RKO (cell line): ENCODE measurements at places on chromosomes 2 and 18.

- DNase-seq, result no peak
These were observed 114.1 kb downstream of the BCL11A start for GRCh38 chr2:60439219-60439974.

DNA sequence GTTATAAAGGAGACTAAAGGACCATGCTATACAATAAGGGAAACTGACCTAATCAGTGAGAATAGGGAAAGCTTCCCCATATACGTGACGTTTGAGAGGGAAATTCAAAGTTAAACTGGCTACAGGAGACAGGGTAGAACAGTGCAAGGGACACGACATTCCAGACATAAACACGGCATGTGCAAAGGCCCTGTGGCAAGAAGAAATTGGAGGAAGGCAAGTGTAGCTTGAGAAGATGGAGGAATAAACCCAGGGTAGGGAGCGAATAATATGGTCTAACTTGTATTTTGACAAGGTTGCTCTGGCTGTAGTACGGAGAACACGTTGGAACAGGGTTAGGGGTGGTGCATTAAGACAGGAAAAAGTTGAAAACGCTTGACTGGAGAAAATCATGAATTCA is 49.8 kb upstream of the RIOK3 start:
- no peak for DNase-seq

DNA sequence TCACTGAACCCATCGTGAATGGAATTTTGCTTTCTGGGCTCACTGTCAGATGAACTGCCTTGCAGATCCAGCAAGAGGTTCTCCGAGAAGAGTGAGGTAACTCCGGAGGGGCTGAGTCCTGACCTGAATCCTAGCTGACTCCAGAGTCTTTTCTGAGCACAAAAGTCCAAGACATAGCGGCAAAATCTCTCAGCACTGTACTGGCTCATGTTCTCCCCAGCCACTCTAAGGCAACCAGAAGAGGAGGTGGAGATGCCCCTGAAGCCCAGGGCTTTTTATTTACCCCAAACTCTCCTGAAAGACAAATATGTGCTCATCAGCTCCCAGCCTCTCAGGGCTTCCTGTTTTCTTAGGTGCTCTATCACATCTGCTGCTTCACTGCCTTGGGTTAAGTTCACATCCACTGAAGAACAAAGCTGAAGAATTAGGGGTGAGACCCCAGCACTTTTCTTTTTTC is 221.8 kb downstream of the MREG start:
- DNase-seq, result no peak

GRCh38 chr2:196415384-196415783 is 224.1 kb upstream of the CCDC150 start:
- DNase-seq, result no peak

DNA sequence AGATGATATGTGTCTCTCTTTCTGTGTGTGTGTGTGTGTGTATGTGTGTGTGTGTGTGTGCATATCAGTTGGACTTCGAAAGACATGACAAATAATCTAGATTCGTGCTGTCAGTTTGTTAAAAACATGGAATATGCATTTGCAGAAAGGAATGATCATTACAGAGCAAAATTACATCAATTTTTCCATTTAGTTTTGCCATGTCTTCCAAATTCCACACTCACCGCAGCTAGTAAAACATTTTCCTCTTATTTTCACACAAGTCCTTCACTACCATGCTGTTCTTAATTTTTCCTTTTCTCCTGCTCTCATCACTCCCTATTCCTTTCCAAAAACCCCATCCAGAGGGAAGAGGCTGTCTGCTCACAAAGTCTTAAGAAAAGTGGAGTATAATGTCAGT is 1191.4 kb upstream of the SLC39A10 start:
- DNase-seq, result no peak

DNA sequence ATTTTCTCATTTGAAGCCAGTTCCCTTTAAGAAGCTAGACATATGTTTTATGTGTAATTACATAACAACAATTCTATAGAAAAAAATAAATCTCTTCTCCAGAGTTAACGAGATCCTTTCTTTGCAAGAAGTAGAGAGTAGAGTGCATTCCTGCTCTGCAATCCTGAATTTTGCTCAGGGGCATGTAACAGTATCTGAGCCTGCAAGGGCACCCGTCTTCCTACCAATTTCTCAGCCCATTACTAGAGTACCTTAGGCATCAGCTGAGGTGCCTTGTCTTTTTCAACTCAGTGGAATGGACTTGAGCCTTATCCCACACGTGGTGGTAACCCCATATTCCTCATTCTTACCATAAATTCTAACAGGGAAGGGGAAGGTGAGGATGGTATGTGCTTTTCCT is 205.9 kb downstream of the IKZF2 start:
- no peak for DNase-seq

DNA sequence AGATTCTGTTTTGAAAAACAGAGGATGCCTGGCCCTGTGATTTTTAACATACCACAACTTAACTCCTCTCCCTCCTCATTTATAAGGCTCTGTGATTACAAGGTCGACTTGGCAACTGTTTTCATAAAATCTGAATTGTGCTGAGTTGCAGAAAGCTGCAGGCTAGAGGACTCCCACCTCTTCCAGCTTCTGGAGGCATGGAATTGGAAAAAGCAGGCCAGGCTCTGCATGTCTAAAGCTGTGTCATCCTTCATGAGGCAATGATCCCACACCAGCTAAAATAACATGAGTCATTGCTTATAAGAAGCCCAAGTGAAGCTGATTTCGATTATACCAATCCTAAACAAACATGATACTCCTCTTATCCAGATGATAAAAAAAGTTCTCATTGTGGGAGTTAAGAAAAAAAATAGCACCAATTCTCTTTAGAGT is 11.7 kb downstream of the ARHGAP28 start:
- DNase-seq, result peak; percentile 35

GRCh38 chr2:216491793-216492596 is 6.6 kb upstream of the RPL37A start:
- DNase-seq, result no peak

GRCh38 chr2:32718752-32719151 is 90.9 kb downstream of the TTC27 start:
- no peak for DNase-seq

GRCh38 chr2:144230448-144231085 is 289.4 kb downstream of the ZEB2 start:
- DNase-seq, result peak; percentile 24

- DNase-seq, result no peak
These were observed 36.9 kb downstream of the TBC1D8 start for GRCh38 chr2:101114268-101114783.

DNA sequence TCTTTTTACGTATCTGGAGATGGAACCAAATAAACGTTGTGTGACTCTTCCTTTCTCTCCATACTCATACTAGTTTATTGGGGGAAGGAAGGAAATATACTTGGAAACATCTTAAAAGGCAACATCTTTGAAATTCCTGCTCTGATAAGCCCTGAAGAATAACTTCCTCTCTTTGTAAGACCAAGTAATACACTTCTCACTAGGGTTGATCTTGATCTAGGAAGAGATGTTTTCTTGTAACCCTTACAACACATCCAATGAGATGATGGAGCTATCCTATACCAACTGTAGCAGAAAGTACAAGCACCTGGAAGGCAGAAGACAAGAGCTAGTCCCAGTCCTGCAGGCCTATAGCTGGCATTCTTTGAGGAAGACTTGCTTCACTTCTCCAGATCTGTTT is 2.0 kb downstream of the ANKRD44 start:
- DNase-seq, result no peak

DNA sequence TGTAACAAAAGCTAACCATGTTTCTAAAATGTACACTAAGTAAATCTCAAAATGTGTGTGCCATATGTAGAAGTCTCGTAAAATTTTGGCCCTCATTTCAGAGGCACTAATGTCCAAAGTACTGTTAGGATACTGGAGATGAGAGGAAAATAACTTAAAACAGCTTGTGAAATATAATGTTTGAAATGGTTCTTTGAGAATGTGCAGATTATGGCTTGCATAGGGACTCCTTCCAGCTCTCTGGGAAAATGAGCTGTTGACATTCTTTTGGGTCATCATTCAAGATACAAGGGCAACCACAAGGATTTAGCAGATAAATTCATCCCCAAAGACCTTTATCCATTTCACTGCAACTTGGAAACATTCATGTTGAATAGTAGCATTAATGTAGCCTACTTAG is 38.1 kb upstream of the OTX1 start:
- DNase-seq, result no peak

GRCh38 chr2:37566517-37566981 is 104.9 kb downstream of the CDC42EP3 start:
- DNase-seq, result no peak

DNA sequence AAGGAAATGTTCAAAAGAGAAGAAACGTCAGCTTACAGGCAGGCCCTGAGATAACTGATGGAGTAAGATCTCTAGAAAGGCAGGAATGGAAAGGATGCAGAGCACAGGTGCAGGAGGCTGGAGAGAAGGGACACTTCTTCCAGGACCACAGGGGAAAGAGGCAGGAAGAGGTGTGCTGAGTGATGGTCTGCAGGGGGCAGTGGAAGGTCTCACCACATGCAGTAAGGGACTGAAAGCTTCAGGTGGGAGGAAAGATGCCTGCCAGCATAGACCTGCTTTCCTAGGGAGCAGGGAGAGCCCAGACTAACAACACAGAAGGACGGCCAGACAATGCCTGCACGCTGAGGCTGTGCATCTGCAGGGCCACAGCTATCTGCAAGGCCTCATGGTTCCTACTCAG is 156.8 kb downstream of the L3MBTL4 start:
- DNase-seq, result no peak

- no peak for DNase-seq
These were observed 35.8 kb downstream of the HPCAL1 start for GRCh38 chr2:10338270-10339188.
